Tongue (tissue), 3 donors: ENCODE measurements at places on chromosomes 13 and 19.

- no peak for DNase-seq
Observed at GRCh38 chr13:108674346-108674745, 44.9 kb downstream of the MYO16 start.

GRCh38 chr13:102003848-102004570, 397.8 kb downstream of the FGF14 start:
- no peak for DNase-seq

DNA sequence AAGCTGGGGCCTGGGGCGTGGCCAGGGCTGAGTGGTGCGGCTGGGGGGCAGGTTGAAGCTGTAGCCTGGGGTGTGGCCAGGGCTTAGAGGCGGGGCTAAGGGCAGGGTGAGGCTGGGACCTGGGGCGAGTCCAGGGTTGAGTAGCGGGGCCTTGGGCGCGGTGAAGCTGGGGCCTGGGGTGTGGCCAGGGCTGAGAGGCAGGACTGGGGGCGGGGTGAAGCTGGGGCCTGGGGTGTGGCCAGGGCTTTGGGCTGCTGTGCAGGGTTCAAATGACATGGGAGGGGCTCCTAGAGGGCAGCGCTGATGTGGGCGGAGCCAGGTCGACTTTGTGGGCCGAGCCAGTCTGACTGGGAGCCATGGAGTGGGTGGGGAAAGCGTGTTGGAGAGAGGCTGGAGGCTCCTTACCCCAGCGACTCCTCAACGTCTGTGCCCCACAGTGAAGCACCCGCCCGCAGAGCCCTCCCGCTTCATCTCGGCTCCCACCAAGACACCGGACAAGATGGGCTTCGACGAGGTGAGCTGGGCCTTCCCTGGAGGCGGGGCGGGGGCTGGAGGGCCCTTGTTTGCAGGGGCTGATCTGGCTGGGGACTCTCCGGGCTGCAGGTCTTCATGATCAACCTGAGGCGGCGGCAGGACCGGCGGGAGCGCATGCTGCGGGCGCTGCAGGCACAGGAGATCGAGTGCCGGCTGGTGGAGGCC, 21.5 kb downstream of the COLGALT1 start:
- peak; percentile 74 for DNase-seq

DNA sequence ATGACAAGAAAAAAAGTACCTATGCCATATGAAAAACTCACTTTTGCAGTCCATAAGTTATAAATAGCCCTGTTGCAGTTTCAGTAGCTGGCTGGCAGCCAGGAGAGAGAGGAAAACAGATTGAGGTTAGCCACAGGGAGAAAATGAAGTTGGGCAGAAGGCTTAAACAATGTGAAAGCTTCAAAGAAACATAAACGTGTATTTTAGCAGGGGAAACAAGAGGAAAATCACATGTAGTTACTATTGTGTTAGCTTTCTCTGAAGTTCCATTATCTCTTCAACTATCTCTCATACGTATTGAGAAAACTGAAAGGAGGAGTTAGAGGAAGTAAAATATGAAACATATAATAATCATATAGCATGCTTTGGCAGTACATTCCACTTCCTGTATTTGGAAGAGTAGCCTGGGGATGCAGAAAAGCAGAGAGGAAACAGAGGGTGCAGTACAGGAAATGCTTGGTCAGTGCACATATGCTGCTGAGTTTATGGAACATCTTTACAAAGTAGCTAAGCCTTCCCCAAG, 1551.1 kb downstream of the EFNB2 start:
- DNase-seq: peak; percentile 88

DNA sequence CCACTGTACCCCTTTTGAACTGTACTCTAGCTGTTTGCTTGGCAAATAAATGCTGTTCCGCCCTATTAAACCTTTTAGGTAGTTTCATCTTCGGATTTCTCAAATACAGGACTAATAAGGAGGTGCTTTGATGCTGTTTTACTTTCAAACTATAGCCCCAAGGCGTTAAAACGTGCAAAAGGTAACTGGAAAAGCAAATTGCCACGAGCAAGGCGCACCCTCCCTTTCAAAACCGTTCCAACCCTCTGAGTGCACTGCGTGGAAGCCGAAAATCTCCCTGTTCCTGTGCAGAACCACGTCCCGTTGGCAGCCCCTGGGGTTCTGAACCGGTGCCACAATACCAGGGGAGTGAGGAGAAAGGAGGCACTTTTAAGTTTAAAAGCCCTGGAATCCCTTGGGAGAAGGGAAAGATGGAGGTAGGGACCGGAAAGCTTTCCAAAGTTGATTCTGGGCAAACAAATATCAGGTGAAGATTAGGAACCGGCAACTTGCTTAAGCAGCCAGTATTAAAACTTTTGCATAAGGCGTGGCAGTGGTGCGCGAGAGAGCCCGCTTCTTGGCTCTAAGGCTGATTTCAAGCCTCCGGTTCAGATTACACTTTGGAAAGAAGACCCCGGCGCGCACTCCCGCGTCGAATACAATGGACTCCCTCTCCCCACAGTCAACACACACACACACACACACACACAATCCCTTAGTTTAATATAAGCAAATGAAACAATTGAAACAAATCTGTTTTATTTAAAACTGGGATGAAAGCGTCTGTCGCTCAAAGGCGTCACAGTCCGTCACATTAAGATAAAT, 9.5 kb downstream of the POU4F1 start:
- DNase-seq: peak; percentile 37

DNA sequence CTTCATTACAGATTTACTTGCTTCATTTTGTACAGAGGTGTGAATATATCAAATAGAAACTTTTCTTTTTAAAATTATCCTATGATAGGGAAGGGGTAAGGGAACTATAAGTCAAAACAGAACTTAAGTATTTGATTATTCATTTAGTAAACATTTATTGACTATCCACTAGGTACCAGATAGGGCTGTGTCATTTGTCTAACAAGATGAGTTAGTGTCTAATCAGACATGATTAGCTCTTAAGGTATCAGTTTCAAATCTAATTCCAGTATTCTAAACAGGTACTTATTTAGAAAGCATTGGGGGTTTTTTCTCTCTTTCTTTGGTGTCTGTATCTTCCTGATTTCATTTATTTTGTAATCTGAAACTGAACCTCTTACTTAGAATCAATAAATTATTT, 32.2 kb downstream of the CDADC1 start:
- DNase-seq: no peak

DNA sequence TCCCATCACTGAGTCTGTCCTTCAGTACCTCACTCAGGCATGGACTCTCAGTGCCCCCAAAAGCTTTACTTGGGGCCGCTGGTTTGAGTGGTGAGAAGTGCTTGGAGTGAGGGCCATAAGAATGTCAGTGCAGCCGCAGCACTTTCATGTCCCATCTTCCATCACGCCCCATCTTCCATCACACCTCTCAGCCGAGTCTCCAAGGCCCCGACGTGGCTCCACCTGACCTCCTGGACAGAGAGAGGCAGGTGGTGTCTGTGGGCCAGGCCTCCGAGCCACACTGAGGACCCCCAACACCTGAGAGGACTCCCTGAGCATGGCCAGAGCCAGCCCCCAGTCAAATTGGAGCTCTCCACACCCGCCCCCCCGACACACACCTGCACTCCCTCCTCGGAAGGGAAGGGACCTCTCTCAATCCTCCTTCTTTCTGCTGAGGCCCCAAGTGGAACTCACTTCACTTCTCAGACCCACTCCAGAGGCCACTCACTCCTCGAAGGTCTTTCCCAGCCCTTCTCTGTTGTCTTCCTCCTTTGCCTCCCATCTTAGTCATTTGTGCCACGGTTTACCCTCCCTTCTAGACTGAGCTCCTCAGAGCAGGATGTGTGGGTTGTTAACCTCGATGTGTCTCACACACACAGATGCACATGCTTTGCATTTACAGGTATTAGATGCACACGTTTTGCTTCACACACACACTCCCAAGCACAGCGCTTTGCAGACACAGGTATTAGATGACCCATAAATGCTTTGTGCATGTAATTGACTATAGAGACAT, 65.7 kb upstream of the ATP12A start:
- DNase-seq: no peak

- peak; percentile 29 for DNase-seq
Observed at GRCh38 chr13:24931450-24932251, 164.3 kb upstream of the PABPC3 start.

GRCh38 chr19:4654437-4655361, 15.4 kb downstream of the TNFAIP8L1 start:
- no peak for DNase-seq
